ENCODE measurements at places on chromosomes 7 and 10.

DNA sequence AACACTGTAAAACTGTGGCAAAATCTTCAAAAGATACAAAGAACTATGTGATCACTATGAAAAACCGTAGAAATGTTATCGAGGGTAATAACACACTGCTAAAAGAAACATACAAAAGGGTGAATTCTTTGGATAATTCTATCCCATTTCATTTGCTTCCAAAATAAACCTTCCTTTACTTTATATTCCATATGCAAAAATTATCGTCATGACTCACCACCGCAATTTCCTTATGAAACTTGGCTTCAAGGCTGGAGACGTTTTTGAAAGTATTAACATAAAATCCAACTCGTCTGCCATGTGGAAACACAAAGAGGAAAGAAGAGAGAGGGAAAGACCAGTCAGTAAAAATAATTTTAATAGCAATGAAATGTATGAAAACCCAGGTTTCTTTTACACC lies 165.2 kb downstream of the AMPH start:
- DNase-seq = no peak

GRCh38 chr10:17744341-17744861 lies 7.6 kb upstream of the TMEM236 start:
- DNase-seq = no peak

- no peak for DNase-seq
Observed at GRCh38 chr10:29370097-29371092, 81.5 kb downstream of the LYZL1 start.

GRCh38 chr10:69217119-69217754 lies 2.9 kb upstream of the HKDC1 start:
- DNase-seq = no peak

- no peak for DNase-seq
Observed at GRCh38 chr7:138755331-138755747, 42.5 kb upstream of the TMEM213 start.

- DNase-seq = no peak
Observed at GRCh38 chr7:80134536-80135308, at the start of gene GNAI1. TSS of gene GNAI1 (plus strand) at chr7:80134831. CDS start at chr7:80135161, 330 bp downstream.

GRCh38 chr7:26166684-26167266 lies 14.8 kb downstream of the NFE2L3 start:
- DNase-seq = no peak

- no peak for DNase-seq
Observed at GRCh38 chr10:108852211-108852610, 1071.1 kb downstream of the XPNPEP1 start.

DNA sequence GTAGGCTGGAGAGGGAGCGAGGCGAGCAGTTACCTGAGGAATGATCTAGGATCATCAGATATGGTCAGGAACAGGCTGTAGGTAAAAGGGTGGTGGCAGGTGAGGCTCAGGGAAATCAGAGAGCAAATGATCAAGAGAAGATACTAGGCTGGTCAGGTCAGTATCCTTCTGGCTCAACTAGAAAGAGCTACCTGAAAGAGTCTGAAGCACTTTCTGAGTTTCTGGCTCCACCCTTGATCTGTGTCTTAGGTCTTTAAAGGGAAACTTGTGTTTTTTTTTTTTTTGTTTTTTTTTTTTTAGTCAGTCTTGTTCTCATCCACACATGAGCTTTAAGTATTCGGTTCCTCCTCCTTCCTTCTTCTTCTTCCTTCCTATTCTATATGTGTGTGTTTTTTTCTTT lies 10.5 kb downstream of the ADAM22 start:
- DNase-seq = no peak

- DNase-seq = no peak
Observed at GRCh38 chr7:42926204-42926603, 5.8 kb downstream of the PSMA2 start.

DNA sequence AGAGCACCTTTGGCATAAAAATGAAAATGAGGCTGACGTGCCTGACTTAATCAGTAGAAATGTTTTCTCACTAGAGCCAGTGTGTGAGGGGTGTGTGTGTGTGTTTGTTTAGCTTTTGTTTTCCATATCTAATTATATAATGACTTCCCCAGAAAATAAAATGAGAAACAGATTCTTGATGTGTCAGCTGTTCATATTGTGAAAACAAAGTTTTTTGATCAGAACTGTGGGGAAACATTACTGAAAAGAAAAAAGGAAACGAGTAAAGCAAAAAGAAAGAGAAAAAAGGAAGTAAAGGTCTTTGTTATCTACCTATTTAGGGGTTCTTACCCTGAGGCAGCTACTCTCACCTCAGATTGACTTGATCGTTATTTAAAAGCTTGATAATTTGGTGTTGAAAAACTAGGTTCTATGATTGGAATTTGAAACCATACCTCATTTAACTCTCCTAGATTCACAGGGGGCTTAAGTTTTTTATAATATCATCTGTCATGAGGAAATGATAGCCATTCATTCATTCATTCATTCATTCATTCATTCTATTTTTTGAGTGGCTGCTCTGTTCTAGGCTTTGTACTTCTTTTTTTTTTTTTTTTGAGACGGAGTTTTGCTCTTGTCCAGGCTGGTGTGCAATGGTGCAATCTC lies 58.0 kb downstream of the CREM start:
- no peak for DNase-seq

- DNase-seq = no peak
Observed at GRCh38 chr7:54187886-54188685, 354.1 kb upstream of the VSTM2A start.

DNA sequence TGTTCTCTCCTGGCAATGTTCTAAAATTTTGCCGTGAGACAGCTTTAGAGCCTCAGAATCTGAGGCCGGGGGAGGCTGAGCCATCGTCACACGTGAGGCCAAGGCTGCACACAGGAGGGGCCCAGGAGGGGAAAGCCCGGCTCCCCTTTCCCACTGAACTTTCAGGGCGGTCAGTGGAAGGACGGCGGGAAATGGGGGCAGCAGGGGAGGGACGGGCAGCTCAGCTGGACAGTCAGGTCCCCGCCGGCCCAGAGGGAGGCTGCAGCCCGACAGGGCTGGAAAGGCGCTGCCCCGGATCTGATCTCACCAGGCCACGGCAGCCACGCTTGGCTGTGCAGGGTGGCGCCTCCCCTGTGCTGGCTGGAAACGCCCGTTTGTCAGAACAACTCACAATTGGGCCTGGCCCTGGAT lies 43.3 kb upstream of the ADGRA1 start:
- DNase-seq = no peak

DNA sequence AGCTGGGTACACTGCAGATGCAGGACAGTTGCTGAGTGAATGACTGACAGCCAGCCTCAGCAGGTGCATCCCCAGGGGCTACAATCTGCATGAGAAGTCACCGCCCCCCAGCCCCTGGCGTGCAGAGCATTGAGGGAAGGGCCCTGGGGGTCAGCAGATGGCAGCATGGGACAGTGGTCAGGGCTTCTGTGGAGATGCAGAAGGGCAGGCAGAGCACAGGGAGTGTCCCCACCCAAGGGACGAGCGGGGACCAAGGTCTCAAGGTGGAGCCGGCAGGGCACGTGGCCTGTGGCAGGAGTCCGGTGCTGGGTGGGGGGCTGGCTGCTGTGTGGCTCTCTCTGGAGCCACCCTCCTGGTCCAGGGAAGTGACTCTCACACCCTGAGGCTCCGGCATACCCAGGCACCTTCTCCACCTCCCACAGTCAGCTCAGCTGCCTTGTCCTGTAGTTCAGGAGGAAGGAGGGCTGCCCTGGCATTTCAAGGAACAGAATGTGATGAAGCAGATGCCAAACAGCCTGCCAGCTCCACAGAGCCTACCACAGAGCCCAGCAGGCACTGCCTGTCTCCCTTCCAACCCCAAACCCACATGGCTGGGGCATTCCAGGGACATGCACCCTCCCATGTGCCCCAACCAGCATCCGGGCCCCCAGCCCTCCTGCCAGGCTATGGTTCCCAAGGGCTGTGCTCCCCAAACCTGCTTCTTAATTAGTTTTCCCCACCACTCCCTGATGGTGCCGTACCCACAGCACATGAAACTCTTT lies 114.5 kb downstream of the TMEM130 start:
- DNase-seq = no peak

GRCh38 chr7:2331707-2332106 lies 17.5 kb upstream of the SNX8 start:
- no peak for DNase-seq

DNA sequence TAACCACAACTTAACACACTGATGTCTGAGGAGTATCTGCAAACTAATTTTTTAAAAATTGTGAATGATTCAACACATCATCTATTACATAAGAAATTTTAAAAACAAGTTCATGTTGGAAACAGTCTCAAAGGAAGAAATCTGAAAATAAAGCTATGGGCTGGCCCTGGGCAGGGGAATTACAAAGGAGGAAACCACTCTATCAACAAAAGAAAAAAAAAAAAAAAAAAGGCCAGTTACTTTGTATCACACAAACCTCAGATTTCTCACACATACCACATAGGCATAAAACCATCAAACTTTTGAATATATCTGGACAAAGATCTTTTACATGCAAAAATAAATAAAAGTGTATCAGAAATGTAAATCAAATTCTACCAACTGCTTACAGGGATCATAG lies 20.8 kb downstream of the TIAL1 start:
- DNase-seq = no peak

DNA sequence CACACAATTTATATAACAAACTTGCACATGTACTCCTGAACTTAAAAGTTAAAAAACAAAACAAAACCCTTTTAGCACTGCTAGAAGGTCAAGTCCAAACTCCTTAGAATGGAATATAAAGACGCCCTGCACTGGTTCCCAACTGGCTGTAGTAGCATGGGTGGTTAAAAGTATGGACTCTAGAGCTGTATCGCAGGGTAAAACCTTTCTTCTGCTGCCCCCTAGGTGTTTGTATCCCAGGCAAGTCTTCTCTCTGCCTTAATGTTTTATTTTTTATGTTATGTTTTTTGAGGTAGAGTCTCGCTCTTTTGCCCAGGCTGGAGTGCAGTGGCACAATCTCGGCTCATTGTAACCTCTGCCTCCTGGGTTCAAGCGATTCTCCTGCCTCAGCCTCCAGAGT lies 35.2 kb downstream of the LSMEM1 start:
- DNase-seq = no peak

GRCh38 chr7:150507947-150508602 lies 6.6 kb upstream of the GIMAP7 start:
- DNase-seq = peak; percentile 42

- DNase-seq = no peak
Observed at GRCh38 chr7:78769481-78770101, 683.9 kb downstream of the MAGI2 start.

DNA sequence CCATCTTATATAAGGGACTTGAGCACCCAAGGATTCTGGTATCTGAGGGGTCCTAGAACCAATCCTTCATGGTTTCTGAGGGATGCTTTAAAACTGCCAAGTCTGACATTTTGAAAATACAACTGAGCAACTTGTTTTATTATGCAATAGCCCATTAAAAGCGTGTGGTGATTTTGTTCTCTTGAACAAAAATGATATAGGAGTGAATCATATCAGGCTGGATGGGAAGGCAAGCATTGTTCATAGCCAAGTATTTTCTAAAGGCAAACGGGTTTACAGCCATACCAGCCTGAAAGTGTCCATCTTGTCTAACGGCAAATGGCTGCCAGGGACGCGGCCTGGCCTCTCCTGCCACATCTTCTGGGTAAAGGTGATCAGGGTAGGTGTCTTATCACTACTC lies 23.4 kb downstream of the RPP38 start:
- DNase-seq = no peak

DNA sequence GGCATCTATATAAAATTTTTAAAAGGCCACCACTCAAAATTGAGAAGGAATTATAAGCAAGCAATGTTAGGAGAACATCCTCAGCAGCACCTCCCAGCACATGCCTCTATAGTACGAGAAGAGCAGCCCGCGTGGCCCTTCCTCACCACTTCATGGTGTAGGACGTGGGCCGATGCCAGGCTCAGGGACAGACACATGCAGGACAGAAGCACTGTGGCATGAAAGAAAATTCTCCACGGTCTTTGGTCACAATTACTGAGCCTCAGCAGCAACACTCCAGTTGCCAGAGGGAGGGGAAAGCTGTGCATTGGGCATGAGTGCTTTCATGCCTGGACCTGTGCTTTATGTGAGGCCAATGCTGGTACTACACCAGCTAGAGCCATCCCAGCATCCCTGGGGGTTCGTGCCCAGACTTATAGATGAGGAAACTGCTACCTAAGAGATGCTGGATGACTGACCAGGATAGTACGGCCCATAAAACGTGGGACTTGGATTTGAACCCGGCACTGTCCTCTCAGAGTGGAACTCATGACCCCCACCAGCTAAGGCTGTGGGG lies 164.7 kb downstream of the ADAM12 start:
- DNase-seq = no peak

- DNase-seq = no peak
Observed at GRCh38 chr7:44768628-44769371, 20.2 kb downstream of the ZMIZ2 start.

GRCh38 chr7:4085937-4086691 lies 596.0 kb upstream of the FOXK1 start:
- DNase-seq = no peak

DNA sequence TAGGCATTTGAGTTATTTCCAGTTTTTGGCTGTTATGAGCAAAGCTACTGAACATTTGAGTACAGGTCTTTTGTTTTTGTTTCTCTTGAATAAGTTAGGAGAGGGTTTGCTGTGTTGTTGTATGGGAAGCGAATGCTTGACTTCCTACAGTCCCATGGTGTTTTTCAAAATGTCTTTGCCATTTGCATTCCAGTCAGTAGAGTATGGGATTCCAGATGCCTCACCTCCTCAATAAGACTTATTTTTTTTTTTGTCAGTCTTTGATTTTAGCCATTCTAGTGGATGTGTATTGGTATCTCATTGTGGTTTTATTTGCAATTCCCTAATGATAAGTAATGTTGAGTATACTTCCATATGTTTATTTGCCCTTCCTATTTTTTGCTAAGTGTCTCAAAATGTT lies 19.4 kb downstream of the CDK13 start:
- no peak for DNase-seq

DNA sequence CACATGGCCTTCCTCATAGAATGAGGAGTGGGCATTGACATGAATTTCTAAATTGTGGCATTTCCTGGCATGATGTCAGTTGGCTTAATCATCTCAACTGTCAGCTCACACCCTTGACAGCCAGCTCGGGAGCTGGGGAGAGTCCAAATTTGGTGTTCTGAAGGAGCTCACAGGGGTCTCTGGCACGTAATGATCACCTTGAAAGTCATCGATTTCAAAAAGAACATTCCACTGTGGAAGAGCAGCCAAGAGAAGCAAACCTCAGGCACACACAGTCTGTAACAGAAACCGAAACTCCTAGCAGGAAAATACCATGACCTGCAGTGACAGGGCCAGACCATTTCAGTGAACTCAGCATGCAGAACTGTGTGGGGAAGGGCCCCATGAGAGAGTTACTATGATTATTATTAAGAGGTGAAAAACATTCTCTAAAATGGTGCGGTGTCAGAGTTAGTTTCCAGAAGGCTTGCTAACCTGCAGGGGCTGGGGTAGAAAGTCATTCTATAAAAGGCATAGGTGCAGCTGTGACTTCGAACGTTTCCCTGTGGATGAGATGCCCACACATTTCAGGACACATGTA lies 26.4 kb upstream of the KLF6 start:
- peak; percentile 46 for DNase-seq

- no peak for DNase-seq
Observed at GRCh38 chr7:22805227-22805626, 17.4 kb downstream of the TOMM7 start.

- peak; percentile 27 for DNase-seq
Observed at GRCh38 chr7:100612730-100613390, 520 bp downstream of the MOSPD3 start.

Data from activated CD4-positive, alpha-beta T cell treated with anti-CD3 and anti-CD28 coated beads for 4 hours (primary cell).